ENCODE measurements at places on chromosomes 5 and 9. TPM values are rescaled to one million over a fixed set of nuclear protein-coding genes. Genes with fewer than 3 reads are reported as not detected.

DNA sequence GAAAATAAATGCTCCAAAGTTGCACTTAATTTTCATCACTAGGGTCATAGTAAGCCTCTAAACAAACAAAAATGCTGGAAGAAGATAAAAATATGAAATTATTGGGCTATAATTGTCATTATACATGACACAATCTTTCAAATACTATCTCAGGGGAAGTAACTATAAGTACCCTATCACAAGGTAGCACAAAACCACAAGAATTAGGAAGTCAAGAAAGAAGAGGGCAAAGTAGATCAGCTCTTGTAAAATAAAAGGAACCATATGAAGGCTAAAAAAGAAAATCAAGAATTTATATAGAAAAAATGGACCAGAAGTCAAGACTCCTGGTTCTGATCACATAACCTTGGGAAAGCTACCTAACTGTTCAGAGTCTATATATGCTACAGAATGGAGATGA, 48.1 kb downstream of the DIAPH1 start:
- DNase-seq: no peak

Gene PCDHGA6
- 1.3 TPM for total RNA-seq

- DNase-seq: no peak
These were observed 40.8 kb upstream of the ROPN1L start for GRCh38 chr5:10400831-10401230.

DNA sequence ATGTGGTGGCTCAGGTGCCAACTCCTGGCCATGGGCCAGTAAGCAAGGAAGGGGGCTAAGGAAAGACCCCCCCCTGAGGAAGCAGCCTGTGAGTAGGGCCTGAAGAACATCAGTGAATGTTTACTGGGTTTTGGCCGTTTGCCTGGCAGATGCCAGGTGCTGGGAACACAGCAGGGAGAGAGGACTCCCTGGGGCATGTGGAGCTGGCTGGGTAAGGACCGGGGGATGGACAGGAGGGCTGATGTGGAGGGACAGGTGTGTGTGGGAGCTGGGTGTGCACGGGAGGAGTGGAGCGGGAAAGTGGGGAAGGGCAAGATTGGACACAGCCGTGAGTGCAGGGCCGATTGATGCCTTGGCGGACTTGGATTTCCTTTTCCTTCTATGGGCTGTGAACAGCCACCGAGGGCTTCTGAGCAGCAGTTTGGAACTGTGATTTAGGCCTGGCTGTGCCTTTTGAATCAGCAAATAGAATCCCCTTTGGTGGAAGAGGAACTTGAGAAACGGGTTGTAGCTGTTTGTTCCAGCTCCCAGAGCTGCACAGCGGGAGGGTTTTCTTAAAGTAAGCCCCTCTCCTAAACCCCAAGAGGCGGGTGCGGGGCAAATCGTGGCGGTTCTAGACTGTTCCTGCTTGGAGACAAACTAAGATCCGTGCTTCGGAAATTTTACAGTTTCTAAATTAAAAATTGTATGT, 3.1 kb downstream of the HMCN2 start:
- no peak for DNase-seq

Gene PLGRKT
- 15.7 TPM for total RNA-seq

GRCh38 chr5:149865746-149866145, 78.8 kb downstream of the PDE6A start:
- DNase-seq: no peak

GRCh38 chr5:173963182-173963838, 25.7 kb upstream of the C5orf47 start:
- DNase-seq: no peak

Gene PNPLA7
- 0.57 TPM for total RNA-seq

- DNase-seq: no peak
These were observed 20.5 kb downstream of the TGFBR1 start for GRCh38 chr9:99125446-99125845.

DNA sequence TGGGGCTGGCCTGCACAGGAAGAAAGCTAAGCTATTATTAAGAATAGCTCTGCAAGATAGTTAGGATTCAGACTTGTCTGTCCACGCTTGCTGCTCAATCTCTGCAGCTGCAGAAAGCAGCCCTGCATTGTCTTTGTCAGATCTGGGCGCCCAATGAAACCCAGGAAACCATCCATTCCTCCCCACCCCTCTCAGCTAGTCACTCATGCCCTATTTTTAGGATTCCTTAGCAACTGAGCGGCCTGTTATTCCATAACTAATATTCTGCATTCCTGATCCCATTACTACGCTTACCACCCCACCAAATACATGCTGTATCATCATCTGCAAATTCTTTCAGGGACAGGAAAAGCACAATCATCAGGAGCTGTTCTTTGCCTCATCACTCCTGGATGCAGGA, 52.9 kb upstream of the APC start:
- no peak for DNase-seq

GRCh38 chr5:155211764-155212163, 198.2 kb downstream of the KIF4B start:
- DNase-seq: no peak
